ENCODE measurements at places on chromosomes 16 and 17.
A peak's percentile ranks its signal among the peaks of the same experiment; 100 is the strongest.

- no peak for DNase-seq
These were observed 40.1 kb upstream of the MNT start for GRCh38 chr17:2440930-2441329.

- peak; percentile 59 for DNase-seq
These were observed 1.8 kb upstream of the UBTF start for GRCh38 chr17:44221084-44221861.

- DNase-seq: no peak
These were observed 6.7 kb downstream of the ALOX12B start for GRCh38 chr17:8080799-8081219.

DNA sequence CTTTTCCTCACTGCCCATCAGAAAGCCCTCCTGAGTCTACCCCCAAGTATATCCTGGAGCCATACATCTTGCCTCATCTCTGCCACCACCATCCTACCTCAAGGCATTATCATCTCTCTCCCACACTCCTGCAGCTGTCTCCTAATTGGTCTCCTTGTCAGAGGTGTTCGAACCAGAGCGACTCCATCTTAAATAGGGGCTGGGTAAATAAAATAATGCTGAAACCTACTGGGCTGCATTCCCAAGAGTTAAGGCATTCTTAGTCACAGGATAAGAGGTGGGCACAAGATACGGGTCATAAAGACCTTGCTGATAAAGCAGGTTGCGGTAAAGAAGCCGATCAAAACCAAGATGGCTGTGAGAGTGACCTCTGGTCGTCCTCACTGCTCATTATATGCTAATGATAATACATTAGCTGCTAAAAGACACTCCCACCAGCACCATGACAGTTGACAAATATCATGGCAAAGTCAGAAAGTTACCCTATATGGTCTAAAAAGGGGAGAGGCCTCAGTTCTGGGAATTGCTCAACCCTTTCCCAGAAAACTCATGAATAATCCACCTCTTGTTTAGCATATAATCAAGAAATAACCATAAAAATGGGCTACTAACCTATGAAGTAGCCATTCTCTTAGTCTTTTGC lies 97.0 kb upstream of the C16orf82 start:
- DNase-seq: no peak

GRCh38 chr17:78394209-78394608 lies 15.8 kb downstream of the PGS1 start:
- DNase-seq: no peak

DNA sequence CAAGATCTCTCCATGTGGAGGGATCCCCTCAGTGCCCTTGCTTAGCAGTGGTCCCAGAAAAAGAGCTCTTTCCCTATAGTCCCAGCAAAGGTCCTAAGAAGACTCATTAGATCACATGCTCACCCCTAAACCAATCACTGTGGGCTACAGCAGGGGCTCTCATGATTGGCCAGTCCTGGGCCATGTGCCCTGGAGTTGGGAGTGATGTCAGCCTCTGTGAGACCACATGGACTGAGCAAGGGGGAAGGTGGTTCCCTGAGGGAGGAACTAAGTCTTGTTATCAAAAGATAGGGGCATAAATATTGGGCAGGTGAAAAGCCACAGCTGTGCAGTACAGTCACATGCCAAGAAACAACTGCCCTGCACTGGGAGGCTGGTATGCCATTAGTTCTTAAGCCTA lies 51.3 kb downstream of the SCNN1B start:
- no peak for DNase-seq

DNA sequence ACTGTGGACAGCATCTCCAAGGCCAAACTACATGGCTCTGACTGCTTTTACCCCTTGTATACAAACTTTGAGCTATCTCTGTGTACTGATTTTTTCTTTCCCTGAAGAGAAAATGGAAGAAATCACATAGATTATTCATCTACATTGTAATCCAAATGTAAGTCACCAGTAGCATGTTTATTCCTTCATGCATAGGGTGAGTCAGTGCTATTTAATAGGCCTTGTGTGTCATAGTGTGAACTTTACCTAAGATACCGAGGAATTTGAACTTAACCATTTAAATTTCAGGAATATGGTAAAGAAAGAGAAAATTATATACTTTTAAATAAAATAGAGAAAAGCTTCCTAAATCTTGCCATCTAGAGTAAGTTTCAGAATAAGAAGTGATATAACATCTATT lies 16.5 kb downstream of the PHKB start:
- no peak for DNase-seq

DNA sequence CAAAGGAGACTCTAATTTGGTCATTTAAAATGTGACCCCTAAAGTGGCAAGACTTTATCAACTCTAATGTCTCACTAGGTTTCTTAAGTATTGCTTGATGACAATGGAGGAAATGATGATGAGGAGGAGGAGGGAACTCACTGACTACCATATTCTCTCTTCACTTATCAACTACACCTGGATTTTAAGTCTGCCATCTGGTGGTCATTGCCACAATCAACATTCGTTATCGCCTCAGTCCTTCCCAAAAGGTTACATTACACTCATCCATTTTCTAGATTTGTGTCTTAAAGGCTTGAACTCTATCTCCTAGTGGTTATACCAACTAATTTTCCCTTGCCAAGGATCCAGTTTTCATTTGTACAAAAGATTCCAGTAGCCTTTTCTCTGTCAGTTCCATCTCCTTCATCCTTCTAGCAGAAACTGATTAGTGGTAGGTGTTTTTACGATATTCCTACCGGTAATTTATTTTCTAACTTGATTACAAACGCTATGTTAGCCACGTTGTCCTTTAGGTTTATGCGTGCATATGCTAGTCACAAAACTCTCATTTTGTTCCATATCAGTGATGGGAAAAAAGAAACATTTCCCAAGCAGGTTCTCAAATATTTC lies 114.6 kb upstream of the NOG start:
- DNase-seq: no peak

DNA sequence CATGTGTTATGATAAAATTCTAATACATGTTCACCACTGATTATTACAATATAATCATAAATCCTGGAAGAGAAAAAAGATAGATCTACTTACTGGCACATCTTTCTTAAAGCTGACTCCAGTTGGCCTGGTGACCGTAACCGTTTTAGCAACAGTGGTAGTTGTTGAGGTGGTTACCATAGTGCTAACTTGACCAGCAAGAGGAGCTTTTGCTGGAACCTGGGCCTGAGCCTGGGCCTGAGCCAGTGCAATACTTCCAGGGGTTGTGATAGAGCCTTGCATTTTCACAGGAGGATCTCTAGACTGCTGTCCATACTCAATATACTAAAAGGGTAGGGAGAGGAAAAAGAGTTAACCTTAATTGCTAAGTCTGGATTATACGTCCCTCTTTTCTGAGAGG lies 36.2 kb downstream of the SETD6 start:
- no peak for DNase-seq

GRCh38 chr17:21815352-21816063 lies 123.2 kb downstream of the KCNJ18 start:
- no peak for DNase-seq

GRCh38 chr16:49755716-49756505 lies 100.0 kb downstream of the ZNF423 start:
- DNase-seq: no peak

DNA sequence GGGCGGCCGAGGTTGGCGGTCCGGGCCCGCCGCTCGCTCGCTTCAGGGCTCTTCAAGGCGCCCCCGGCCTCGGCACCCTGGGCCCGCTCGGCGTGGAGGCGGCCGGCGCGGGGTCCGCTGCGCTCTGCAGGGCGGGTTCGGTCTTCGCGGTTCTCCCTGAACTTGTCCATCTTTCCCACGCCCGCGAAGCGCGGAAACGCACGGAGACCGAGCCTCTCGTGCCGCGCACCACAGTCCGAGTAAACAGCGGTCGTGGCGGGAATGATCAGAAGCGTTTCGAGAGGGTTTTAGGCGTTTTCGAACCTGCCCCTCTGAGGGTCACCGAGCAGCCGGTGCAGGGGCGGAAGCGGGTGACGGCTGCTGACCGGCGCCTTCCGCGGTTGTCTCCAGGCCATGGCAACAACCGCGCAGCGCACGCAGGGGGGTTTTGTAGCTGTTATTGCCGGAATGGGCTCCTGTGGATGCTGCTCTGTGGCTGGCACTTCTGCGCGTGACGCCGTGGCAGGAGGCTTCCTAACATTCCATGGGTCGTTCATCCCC lies 414 bp downstream of the NARF start:
- DNase-seq: peak; percentile 14

GRCh38 chr16:18942061-18942460 lies 15.9 kb upstream of the SMG1 start:
- no peak for DNase-seq

DNA sequence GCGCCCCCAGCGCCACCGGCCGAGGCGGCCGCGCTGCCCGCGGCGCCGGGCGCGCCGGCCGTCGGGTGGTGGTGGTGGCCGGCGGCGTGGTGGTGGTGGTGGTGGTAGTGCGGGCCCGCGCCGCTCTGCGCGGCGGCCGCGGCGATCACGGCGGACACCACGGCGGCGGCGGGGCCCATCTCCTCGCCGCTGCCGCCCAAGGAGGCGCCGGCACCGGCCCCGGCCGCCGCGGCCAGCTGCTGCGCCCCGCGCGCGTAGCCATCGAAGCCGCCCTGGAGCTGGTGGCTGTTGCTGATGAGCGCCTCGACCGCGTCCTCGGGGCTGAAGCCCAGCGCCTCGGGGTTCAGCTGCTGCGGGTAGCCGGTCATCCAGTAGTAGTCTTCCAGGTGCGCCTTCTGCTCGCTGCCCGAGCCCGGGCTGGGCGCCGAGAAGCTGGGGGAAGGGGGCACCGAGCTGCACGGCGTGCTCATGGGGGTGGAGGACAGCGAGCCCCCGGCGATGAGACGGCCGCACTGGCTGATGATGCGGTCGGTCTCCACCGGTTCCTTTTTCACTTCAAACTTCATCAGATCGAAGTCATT lies 1.2 kb downstream of the MAF start:
- DNase-seq: peak; percentile 8

DNA sequence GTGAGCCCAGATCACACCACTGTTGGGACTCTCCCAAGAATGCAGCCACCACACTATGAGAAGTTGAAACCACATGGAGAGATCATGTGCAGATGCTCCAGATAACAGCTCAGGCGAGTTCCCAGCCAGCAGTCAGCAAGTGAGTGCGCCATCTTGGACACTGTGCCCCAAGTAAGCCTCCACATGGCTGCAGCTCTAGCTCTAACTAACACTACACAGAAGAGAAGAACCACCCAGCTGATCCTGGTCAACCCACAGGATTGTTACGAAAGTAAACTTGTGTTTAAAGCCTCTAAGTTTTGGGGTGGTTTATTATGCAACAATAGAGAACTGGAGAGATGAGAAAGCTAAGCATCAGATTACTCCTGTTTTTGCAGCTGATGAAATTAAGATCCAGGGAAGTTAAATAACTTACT lies 25.8 kb downstream of the SLC38A7 start:
- DNase-seq: no peak

DNA sequence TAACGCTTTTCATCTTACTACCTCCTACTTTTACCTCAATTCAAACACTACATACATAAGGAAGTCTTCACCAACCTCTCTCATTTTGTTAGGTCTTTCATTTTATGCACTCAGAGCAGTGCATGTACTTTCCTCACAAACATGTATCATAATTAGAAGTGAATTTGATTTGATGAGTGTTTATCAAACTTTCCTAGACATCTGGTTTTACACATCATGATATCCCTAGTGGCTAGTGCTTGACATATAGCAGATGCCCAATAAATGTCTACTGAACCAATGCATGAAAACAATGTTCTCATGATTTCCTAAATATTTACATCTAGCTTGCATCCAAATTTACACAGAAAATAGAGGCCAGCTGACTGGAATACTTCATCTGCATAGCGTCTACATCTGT lies 323.4 kb upstream of the KIF2B start:
- no peak for DNase-seq

DNA sequence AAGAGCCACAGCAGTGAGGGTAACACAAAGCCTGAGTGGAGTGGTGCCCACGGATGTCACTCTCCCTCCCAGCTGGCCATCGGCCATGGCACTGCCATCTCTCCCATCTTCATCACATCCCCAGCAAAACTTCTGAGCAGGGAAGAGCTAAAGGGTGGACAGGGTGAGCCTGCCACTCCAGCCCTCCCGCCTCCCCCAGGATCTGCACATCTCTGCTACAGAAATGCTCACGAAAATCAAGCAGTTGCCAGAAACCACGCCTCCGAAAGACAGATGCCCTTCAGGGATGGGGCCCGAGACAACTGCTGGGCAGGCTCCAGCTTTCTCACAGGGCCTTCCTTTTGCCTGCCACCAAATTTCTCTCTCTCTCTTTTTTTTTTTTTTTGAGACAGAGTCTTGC lies 3.6 kb downstream of the GRIN2C start:
- DNase-seq: no peak

DNA sequence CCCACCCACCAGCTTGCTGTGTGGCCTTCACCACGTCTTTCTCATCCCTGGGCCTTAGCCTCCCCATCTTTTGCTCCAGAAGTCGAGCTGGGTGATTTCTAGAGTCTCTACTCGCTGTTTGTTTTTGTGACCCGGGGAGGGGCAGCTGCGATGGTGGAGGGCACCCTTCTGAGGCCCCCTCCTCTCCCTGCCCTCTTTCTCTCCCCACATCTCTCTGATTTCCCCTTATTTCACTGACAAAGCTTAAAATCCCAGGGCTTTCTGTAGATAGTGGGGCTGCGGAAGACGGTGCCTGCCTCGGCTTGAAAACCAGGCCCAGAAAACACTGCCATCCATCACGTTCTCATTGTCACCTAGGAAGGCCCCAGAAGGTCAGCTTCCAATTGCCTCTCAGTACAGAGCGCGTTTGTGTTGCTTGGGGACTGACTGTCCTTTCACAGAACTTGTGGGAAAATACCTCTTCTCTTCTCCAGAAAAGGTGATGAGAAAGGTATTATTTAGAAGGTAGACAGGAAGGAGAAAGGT lies 95.1 kb downstream of the NTN1 start:
- no peak for DNase-seq

GRCh38 chr16:49788572-49788971 lies 67.3 kb downstream of the ZNF423 start:
- no peak for DNase-seq

DNA sequence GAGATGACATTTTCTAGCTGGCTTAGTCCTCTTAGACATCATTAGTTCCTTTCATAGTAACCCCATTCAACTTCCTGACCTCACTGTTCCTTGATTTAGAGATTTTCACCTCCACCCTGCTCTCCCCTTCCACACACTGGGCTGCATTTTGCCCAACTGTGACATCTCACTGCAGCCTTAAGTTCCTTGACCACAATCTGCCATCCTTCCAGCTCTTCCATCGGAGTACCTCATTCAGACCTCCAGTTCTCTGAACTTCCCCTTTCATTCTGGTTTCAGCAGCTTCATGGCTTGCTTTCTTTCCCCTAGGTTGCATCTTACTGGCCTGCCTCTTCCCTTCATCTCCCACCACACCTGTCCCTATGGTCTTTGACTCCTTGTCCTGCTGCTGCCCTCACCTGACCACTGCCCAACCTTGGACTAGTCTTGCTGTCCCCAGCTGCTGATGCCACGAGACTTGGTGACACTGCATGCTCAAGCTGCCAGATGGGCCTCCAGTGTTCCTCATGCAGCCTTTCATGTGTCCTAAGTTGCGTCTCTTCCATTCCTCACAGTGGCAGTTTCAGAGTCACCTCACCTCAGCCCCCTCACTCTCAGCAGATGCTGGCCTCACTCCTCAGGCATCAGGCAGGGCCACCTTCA lies 40.8 kb downstream of the NUP88 start:
- no peak for DNase-seq

GRCh38 chr17:48711128-48711527 lies 11.2 kb downstream of the PRAC1 start:
- no peak for DNase-seq

Data from activated CD4-positive, alpha-beta T cell treated with anti-CD3 and anti-CD28 coated beads, Interleukin-2, amount 50 U/mL, for 1 hour (primary cell).